Stimulated activated CD8-positive, alpha-beta memory T cell treated with anti-CD3 and anti-CD28 coated beads, Interleukin-2, amount 100 ng/mL, for 1 hour (primary cell): ENCODE measurements at places on chromosomes 4 and X.

GRCh38 chr4:109622626-109623025, 62.6 kb downstream of the MCUB start:
- no peak for DNase-seq

DNA sequence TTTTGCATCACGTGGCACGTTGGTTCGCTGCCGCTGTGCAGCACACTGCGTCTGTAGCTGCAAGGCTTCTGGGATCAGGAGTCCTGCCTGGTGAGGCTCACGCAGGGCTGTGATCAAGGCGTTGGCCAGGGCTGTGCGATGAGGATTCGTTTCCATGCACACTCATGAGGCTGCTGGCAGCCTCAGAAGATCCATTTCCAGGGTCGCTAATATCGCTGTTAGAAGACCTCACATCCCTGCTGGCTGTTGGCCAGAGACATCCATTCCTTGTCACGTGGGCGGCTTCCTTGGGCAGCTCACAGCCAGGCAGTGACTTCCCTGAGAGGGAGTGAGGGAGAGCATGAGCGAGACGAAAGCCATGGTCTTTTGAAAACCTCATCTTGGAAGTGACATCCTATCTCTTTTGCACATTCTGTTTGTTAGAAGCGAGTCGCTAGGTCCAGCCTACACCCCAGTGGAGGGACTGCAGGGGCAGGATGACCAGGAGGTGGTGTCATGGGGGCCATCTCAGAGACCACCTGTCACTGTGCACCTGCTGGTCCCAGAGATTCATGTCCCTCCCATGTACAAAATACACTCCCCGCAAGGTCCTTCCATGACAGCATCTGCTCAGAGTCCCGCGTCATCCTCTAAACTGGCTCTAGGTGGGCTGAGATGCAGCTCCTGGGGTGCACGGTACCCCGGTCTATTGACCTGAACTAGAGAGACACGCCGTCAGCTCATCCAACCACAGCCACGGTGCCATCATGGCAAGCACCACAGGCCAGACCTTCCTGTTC, 12.2 kb downstream of the RGS12 start:
- DNase-seq = no peak

- no peak for DNase-seq
Observed at GRCh38 chrX:119693996-119694451, 1.1 kb upstream of the SEPTIN6 start.

- no peak for DNase-seq
Observed at GRCh38 chrX:30253257-30253656, 6.3 kb downstream of the MAGEB1 start.

DNA sequence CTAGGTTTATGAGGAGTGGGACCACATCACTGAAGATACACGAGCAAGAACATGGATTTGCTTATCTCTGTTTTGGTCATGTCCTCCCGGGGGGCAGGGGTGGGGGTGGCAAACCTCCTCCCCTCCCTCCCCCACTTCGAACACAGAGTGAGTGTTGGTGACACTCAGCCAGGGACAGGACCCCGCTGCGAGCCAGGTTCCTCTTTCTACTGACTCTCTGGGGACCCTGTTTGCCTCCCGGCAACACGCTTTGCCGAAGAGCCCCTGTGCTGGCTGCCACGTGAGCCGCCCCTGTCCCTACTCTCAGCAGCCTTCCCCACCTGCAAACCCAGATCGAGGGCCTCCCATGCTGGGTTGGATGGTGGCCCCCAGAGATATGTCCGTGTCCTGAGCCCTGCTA, 34.7 kb downstream of the P2RY8 start:
- no peak for DNase-seq

GRCh38 chr4:110860901-110861300, 238.0 kb upstream of the PITX2 start:
- DNase-seq = no peak

- no peak for DNase-seq
Observed at GRCh38 chrX:1597345-1598020, 6.1 kb downstream of the AKAP17A start.

- DNase-seq = no peak
Observed at GRCh38 chr4:159705334-159705733, 602.5 kb downstream of the RAPGEF2 start.

- DNase-seq = no peak
Observed at GRCh38 chr4:3193531-3194203, 55.3 kb upstream of the MSANTD1 start.

GRCh38 chr4:38122060-38122459, 161.9 kb downstream of the PTTG2 start:
- DNase-seq = no peak

DNA sequence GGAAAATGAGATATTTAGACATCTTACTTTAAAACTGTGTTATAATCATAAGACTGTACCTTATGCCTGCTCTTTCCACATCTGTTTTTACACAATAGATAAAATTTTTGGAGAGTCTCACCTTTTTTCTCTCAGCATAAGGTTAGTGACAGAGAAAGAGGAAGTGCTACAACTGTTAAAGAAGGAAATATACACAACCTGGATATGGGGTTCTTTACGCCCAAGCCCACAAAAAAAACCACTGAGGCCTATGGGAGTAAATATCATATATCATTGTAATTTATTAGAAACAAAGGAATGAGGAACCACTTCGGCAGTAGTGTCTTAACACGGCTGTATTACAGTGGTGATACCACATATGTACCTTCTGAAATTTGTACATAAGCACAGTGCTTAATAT, 265.9 kb upstream of the GK2 start:
- no peak for DNase-seq
